Thymus (tissue), 14 donors: ENCODE measurements at places on chromosomes 16 and 17.
A peak's percentile ranks its signal among the peaks of the same experiment; 100 is the strongest.

DNA sequence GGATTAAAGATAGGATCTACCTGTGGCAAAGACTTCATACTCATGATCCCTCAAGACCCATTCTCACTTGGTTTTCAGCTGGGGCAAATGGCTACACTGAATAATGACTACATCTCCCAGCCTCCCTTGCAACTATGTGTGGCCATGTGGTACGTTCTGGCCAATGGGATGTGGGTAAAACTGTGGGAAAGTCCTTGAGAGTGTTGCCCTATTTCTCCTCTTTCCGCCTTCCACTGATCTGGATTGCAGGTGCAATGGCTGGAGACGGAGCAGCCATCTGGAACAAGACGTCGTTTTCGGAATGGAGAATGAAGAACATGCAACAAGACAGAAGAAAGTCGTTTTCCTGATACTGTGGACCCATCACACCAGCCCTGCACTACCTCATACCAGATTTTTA, 48.5 kb downstream of the HAPSTR1 start:
- no peak for DNase-seq

DNA sequence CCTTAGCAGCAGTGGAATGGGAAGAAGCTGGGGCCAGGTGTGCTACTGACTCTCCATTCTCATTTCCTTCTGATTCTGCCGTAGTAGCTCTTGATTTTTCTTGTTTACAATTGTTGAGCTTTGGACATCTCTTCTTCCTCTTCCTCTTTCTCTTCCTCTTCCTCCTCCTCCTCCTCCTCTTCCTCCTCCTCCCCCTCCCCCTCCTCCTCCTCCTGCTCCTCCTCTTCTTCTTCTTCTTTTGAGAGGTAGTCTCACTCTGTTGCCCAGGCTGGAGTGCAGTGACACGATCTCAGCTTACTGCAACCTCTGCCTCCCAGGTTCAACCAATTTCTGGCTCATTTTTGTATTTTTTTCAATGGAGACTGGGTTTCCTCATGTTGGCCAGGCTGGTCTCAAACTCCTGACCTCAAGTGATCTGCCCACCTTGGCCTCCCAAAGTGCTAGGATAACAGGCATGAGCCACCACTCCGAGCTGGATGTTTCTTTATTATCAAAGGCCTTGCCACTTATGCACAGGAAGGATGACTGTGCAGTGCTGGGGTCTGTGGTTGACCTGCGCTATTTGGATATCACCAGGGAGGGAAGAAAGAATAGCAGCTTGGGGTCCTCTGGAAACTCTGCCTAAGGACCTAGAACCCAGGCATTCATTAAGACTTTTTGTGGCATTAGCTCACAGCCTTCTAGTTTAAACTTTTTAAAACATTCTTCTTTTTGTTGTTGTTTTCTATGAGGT, 127.8 kb upstream of the KCNJ16 start:
- DNase-seq, result no peak

DNA sequence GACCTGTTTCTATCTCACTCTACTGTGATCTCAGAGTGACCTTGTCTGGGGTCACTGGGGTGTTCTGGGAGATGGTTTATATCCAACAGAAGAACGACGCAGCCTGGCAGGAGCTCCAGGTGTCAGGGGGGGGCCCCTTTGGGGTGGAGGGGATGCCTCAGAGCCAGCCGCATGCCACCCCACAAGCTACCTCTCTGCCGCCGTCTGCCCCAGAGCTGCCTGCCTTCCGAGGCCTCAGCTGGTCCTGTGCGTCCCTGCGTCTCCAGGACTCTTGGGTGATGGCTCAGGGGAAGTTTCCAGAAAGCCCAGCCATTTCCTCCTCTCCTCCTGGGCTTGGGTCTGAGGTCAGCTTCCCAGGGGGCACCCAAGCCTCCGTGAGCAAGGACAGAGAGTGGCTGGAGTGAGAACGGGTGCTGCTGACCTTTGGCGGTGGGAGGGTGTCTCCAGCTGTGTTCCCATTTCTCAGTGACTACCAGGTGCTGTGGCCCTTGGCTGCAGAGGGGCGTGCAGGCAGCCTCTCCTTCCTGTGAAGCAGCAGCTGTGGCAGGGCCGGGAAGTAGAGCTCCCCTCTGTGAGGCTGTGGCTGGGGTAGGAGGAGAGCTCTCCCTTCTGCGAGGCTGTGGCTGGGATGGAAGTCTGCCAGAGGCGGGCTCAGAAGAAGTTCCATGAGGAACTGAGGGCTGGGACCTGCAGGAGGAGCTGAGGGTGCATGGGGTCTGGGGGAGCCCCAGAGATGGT, 19.8 kb downstream of the JPH3 start:
- no peak for DNase-seq

DNA sequence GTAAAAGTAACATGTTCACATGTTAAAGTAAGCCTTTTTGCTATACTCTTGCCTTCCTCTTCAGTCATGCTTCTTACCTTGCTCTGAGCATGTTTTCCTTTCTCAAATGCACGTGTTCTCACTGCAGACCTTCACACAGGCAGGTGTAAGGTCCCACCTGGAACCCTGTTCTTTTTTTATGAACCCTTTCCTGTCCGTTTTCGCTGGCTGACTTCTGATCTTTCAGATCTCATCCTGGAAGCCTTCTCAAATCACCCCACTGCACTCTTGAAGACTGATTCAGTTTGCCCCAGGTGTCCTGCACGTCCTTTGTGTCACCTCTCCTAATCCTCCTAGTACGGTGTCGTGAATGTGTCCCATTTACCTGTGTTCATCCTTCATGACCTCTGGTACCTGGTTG, 313.6 kb downstream of the SNX29 start:
- DNase-seq, result no peak

- DNase-seq, result peak; percentile 62
These were observed at the start of gene PLLP for GRCh38 chr16:57284209-57284951. PLLP (minus strand) TSS chr16:57284672; CDS start chr16:57284540, 132 bp downstream.

DNA sequence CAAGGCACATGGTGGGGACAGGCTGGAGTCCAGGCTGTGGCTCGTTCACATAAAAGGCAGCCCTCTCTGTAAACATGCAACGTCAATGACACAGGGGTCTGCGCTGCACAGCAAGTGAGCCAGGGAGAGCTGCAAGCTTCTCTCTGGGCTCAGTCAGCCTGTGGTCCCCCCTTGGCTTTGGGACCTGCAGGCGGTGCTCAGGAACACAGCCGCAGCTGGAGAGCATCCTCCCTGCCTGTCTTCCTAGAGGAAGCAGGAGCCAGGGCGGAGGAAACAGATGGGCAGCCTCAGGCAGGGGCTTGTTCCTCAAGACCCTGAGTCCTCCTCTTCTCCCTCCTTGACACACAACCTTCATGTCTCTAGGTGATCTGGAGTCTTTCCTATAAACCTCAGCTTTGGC, 228.0 kb downstream of the C16orf78 start:
- no peak for DNase-seq

- DNase-seq, result no peak
These were observed 152.0 kb downstream of the KCNJ12 start for GRCh38 chr17:21528031-21528695.

DNA sequence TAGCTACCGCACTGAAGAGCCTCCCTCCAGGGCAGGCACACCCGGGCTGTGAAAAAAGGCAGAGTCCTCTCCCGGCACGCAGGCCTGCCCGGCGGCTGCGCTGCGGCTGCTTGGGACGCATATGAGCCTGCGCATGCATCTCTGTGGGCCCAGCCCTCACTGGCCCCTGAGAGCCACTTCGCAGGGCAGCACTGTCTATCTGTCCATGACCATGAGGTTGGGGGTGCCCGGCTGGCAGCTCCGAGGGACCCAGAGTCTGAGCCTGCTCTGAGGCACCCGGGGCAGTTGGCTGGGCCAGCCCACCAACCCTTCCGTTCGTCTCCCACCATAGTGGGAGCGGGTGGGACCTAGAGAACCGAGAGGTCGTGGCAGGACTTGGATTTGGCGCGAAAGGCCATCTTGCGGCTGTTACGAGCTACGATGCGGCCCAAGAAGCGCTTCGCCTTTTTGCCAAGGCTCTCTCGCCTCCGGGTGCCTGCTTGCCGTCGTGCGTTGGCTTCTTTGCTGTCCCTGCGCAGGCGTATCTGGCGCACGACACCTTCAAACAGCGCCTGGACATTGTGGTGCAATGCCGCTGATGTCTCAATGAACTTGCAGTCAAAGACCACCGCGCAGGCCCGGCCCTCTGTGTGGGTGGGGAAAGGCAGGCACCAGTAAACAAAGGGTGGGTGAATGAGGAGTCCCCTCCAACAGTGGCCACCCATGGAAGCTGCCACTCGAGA, 3.2 kb upstream of the CDH16 start:
- no peak for DNase-seq

DNA sequence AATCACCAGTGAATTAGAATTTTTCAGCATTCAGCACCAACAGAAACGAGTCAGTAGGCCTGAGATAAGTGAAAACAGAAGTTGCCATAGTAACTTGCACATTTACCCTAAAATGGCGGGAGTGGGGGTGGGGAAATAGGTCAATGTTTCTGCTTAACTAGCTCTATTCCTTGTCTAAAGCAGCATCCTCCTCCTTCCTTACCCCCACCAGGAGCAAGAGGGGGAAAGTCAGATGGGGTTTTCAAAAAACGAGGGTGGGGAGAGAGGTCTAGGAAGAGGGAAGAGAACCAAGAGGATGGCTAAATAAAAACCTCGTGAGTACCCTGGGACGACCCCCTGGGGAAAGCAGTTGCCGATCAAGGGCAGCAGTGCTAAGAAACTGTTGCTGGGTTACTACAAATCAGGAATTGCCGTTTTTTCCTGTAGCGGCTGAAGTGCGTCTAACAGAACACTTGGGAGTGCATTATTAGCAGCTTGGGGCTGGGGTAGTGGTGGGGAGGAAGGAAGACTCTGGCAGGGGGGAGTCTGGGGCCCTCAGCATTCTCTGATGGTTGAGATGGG, 34.4 kb upstream of the MNT start:
- no peak for DNase-seq

DNA sequence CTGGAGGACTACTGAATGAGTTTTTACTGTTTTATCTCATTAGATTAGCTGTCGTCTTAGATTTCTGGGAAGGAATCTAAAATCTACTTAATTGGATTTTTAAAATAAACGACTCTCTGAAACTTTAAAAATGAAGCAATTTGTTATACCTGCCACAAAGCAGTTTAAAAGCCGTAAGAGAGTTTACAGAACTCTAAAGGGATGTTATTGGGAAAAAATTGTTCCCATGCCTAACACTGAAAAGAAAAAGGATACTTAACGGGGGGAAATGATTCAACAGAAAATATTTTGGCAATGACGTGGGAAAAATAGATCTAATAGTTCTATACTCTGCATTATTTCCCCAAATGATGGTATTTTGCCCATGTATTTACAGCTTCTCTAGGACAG, 27.0 kb downstream of the ARHGAP17 start:
- DNase-seq, result no peak

- no peak for DNase-seq
These were observed 787 bp downstream of the AMDHD2 start for GRCh38 chr16:2520784-2521531.

DNA sequence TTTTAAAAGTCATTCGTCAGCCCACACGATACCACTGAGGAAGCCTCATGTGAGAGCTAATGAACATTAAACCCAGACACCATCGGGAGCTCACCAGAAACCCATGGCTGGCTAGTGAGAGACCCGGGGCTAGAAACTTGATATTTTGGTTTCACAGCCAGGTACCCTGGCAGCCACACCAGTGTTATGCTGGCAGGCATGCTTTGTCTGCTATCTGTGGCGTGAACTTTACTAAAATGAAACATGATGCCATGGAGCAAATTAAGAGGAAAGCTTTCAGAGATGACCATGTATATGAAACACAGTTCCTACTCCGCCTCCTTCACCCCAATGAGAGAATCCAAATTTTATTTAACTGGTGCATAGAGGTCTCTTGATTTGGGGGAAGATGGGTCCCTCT, 291.2 kb downstream of the IRX3 start:
- DNase-seq, result no peak

GRCh38 chr17:39602533-39603303, 5.0 kb downstream of the NEUROD2 start:
- DNase-seq, result no peak

DNA sequence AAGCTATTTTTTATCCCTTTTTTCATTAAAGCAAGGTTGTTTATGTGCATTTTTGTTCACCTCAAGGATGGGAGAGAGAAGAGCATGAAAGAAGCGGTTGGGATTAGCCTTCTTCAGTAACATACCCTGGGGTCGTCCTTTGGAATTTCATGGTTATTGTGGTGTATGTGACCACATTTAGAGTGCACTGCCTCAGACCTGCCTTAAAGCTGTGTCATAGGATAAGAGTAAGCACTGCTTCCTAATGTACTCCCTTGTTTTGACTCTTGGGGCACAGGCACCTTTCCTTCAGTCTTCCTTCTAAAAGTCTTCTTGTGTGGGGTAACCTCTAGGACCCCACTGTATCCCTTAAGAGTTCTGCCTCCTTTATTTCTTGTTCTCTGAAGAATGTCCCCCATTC, 28.9 kb downstream of the TNRC6A start:
- no peak for DNase-seq

DNA sequence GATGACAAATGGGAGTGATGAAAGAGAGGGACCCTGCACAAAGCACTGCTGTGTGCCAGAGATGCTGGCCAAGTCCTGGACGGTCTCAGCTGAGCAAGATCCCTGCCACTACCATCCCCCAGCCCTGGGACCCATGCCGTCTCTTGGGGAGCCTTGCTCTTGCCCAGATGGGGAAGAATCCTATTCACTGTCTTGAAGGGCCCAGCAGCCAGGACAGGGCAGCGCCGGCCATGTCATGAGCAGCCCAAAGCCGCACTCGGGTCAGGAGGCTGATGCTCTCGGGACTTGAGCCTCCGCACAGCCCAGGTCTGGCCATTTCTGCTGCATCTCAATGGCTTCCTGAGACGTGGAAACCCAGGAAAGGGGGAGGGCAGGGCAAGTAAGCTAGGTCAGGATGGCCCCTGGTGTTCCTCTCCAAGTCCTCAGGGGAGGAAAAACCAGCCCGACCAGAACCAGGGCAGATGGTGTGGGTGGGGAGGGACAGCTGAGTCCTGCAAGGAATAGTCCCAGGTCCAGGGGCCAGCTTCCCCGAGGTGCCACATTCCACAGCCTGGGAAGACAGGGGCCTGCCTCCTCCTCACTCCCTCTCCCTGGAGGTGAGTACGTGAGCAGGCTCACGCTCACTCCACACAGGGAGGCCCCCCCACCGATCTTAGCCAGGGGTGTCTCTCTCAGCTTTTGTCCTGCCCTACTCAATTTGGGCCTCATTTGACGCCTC, 7.8 kb upstream of the KRT19 start:
- no peak for DNase-seq

DNA sequence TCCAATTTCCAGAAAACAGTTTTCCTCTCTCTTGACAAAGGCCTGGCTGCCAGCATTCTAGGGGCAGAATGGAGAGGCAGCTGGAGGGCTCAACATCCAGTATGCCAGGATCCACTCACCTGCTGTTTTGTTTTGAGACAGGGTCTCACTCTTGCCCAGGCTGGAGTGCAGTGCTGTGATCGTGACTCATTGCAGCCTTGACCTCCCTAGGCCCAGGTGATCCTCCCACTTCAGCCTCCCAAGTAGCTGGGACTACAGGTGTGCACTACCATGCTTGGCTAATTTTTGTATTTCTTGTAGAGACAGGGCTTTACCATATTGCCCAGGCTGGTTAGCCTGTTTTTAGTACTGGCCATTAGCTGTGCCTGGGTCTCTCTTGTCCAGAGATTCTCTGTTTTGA, 29.1 kb upstream of the FOXJ1 start:
- DNase-seq, result no peak

- DNase-seq, result no peak
These were observed 47.7 kb downstream of the VAC14 start for GRCh38 chr16:70753228-70753627.

GRCh38 chr17:51259564-51260236, at the start of gene MBTD1:
MBTD1 (minus strand) TSS chr17:51260049; CDS start chr17:51225161, 34,888 bp downstream.
- DNase-seq, result peak; percentile 98

GRCh38 chr17:32558997-32559650, 72.3 kb downstream of the CDK5R1 start:
- no peak for DNase-seq

GRCh38 chr17:44223541-44224071, 4.1 kb upstream of the UBTF start:
- no peak for DNase-seq
